CD8-positive, alpha-beta T cell (primary cell): ENCODE measurements at places on chromosomes 12 and 14.

DNA sequence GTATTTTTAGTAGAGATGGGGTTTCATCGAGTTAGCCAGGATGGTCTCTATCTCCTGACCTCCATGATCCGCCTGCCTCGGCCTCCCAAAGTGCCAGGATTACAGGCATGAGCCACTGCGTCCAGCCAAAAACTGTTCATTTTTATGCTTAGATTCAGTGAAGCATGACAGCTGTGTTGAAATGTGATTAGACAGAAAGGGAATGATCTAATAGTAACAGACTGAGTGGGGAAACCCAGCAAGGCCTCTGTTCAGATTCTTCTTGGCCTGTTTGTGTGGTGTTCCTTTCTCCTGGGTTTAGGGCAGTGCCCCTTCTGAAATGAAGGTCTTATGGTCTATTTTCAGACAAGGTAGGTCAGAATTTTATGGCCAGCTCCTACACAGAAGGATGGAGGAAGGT is 11.8 kb upstream of the ABCD4 start:
- DNase-seq: no peak

GRCh38 chr14:91985008-91985407 is 37.5 kb upstream of the FBLN5 start:
- no peak for DNase-seq

GRCh38 chr12:3928538-3929184 is 55.5 kb upstream of the PARP11 start:
- DNase-seq: no peak

DNA sequence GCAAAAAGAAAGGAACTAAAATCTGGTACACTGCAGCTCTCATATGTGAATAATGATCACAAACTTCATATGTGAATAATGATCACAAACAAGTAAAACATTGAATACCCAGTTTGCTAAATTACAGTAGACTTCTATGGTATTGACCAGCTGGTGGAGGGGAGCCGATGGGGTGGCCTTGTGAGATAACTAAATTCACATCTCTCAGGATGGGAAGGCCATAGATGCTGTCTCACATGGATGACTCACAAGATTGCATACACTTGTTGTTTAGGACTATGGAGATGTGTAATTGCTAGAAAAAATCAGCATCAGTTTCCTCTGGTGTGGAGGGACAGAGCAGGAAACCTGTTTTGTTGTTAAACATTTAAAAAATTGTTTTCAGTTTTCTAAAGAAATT is 49.2 kb downstream of the ACACB start:
- DNase-seq: no peak

- DNase-seq: no peak
Observed at GRCh38 chr12:132446633-132447326, 43.2 kb upstream of the FBRSL1 start.

GRCh38 chr12:113796852-113797534 is 169.1 kb downstream of the RBM19 start:
- DNase-seq: no peak

GRCh38 chr14:68518761-68519670 is 273.9 kb downstream of the ZFP36L1 start:
- no peak for DNase-seq

DNA sequence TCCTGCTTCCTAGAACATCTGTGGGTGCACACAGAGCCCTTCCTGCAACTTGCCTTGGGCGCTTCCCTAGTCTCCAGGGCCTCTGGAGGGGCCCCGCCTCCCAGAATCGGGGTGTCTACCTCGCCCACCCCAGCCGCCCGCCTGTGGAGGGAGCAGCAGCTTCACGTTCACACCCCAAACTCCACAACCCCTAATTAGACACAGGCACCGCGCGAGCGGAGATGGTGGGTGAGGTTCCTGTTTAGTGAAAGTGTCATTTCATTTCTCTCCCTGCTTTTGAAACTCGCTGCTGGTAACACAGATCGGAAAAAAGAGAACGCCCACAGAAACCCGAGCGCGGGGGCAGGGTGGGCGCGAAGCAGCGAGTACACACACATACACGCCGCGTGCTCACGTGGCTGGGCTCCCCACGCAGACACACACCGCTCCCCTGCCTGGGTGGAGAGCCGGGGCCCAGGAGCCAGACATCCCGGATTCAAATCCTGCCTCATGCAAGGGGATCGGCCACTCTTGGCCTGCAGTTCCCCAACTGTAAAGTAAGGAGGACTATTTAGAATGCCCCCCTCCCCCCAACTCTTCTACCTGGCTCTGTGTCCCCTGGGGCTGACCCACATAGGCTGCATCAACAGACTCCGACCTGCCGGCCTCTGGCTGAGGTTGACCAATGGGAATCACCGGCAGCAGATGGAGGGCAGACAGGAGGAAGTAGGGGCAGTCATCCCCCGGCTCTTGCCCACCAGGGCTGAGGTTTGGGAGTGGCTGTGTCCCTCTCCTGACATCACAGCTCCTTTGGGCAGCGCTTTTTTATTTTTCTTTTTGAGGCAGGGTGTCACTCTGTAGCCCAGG is 79.2 kb upstream of the NCOR2 start:
- peak; percentile 48 for DNase-seq

GRCh38 chr14:89461256-89461655 is 44.2 kb upstream of the FOXN3 start:
- DNase-seq: no peak
